Muscle of arm (tissue), 14 donors: ENCODE measurements at places on chromosomes 2 and 18. TPM values are rescaled to one million over a fixed set of nuclear protein-coding genes. Genes with fewer than 3 reads are reported as not detected.
A peak's percentile ranks its signal among the peaks of the same experiment; 100 is the strongest.

DNA sequence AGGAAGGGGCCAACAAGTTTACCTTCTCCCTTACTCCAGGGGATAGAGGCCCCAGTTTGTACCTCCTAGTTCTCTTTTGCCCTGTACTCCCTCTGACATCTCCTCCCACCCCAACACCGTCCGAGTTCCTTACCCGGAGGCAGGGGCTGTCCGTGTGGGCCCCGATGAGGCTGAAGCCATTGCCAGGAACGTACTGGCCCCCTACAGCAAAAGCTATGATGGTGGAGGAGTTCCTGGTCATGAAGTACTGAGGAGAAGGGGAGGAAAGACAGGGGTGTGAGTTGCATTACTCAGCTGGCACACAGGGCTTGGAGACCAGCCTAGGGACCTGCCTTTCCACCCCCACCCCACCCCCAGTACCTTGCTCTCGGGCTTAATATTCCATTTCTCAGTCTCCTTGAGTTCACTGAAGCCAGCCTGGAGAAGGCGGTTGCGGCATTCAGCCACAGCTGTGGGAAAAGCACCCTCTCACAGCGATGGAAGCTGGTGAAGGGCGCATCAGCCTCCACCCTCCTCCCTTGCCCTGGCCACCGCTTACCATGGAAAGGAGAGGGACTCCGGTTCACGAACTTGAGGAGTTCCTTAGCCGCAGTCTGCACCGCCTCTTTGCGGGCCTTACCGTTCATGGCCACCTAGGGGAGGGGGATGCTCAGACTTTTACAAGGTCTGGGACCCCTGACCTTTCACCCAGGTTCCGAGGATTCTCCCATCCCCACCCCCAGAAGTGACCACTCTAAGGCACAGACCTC lies 1.0 kb downstream of the DNPEP start:
- DNase-seq, result no peak

The MALL gene
- polyA plus RNA-seq, result not detected

GRCh38 chr18:49652881-49653724 lies 91.2 kb downstream of the LIPG start:
- no peak for DNase-seq

The GALNT13 gene
- polyA plus RNA-seq, result 0.48 TPM

GRCh38 chr18:69128566-69128965 lies 272.1 kb upstream of the DOK6 start:
- peak; percentile 40 for DNase-seq

DNA sequence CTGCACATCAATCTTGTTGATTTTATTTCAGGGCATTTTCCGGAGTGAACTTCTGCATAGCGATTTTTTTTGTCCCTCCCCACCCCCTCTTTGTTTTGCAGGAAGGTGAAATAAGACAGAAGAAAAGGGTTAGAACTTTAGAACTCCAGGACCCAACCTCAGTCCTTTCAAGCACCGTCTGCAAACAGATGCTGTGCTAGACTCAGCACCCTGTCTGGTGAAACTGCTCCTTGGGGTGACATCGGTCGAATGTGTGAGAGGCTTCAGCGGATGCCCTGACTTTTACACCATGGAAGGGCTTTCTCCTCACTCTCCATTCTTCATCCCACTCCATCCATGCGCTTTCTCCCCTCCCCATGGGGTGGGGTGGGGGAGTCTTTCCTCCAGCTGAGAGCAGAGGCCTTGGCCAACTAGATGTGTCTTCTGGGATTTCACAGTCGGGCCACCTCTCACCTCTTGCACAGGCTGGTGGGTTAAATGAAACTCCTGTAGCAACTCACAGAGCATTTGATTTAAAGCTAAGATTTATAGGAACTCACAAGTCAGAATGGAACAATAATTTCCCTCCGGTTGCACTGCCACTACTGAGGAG lies 43.3 kb upstream of the EDAR start:
- no peak for DNase-seq

The WNT10A gene
- polyA plus RNA-seq, result 0.18 TPM

DNA sequence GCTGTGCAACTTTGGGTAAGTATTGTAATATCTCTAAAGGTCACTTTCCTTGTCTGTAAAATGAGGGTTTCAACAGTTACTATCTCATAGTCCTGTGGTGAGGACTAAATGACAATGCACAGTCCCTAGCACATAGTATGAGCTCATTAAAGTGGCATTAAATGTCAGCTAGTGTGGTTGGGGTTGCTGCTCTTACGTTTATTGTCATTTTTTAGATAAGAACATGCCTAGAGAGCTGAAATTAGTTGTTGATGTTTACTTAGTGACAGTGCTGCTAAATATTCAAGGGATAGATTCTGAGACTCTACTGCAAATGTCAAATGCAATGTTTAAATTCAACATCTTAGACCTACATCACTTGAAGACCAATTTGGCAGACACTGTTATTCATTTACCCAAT lies 356.1 kb upstream of the ETAA1 start:
- DNase-seq, result no peak

GRCh38 chr2:98515250-98515991 lies 70.8 kb downstream of the INPP4A start:
- DNase-seq, result no peak

GRCh38 chr2:73285159-73285739 lies 971 bp upstream of the FBXO41 start:
- no peak for DNase-seq

The UGT1A6 gene
- not detected for polyA plus RNA-seq

DNA sequence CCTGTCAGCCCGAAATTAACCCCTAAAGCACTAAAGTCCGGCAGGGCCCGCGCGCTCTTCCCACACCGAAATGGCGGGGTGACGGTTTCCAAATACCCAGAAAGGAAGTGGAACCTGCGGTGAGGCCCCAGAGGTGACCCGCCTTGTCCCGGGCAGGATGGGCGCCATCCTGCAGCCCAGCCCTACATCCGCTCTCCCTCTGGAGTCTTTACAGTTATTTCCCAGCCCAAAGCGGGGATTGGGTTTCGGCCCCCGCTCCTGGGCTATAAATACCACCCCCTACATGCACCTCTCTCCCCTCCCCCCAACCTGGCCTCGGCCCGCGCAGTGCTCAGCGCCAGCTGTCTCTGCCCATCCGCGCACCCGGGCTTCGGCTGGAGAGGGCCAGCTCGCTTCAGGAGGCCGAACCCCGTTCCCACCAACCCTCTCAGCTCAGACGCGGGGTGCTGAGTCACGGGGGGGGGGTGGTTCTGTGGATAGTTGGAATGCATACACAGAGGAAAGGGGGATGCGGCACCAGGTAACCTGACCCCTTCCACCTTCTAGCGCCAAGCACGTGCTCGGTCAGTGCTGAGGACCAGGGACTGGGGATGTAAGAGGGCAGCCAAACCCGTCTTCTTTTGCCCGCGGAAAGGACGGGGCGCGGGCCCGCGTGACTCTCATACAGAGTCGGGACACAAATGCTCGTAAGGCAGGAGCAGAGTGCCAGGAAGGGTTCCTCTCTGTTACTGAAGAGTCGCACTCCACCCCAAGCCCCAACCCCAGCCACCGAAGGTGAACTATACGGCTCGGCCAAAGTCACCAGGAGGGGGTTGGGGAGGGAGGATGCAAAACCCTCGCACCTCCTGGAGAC lies at the start of gene TUBA4B:
TUBA4B (plus strand) TSS at position 344 of the 853 bp plus-strand sequence; CDS start at position 509, 165 bp downstream.
- DNase-seq, result peak; percentile 22

- no peak for DNase-seq
Observed at GRCh38 chr2:113225263-113226259, 51.8 kb downstream of the PSD4 start.

DNA sequence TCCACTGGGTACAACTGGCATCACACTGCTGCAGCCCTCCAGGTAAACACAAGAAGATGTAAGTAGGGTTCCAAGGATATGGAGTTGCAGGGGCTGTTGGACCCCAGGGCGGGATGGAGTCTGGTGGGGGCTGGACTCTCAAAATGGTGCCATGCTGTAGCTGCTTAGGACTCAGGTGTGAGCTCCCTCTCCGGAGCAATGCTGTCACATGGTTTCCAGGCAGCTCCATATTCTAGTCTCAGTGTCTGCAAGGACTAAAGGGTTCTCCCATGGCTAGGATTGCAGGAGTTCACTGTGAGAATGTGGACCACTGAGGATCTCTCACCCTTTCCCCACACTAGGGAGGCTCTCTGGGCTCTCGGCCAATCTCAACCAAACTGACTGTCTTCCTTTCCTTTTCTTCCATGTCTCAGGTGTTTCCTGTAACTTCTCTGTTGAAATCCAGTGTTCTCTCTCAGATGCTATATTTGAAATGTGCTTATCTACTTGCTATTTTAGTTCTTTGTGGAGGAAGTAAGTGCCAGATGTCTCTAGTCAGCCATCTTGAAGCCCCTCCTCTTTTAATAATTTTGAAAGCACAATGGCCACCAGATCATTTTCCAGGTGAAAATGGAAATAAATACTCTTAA lies 57.6 kb downstream of the CCNT2 start:
- no peak for DNase-seq

DNA sequence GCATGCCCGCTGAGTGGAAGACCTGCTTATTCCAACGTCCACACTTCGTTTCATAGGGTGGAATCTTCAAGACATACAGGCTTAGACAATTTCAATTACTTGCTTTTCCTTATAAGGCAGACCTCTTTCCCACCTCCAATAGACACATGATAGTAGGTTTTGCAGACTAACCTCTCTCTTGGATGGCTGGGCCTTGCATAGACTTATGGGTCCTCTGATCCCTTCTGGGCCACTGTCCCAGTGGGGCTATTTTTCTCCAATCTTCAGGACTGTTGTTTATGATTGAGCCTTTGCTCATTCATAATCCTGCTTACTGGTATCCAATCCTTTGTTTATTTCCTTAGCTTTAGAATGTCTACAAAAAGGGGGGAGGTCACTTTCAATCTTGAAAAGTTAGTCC lies 138.9 kb downstream of the FAM210A start:
- no peak for DNase-seq

The HOXD10 gene
- polyA plus RNA-seq, result not detected

The CHRND gene
- 131 TPM for polyA plus RNA-seq

The REG1B gene
- polyA plus RNA-seq, result not detected

GRCh38 chr2:161316701-161317100 lies 8.5 kb downstream of the PSMD14 start:
- no peak for DNase-seq

The SCN9A gene
- polyA plus RNA-seq, result 6.2 TPM

DNA sequence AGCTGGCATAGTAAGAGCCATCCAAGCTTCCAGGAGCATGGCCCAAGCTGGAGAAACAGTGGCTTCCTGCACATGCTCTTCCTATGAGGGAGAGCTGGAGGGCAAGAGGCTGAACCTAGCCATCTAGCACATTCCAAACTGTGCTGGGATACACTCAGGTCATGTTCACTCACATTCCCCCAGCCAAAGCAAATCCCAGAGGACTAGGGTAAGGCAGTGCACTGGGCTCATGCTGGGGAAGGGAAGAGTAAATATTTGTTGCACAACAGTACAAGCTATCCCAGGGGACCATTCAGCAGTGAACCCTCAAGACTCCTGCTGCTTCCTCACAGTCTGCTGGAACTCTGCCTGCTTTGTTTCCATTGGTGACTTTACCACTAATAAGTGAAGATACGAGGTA lies 20.7 kb upstream of the GYPC start:
- DNase-seq, result no peak

DNA sequence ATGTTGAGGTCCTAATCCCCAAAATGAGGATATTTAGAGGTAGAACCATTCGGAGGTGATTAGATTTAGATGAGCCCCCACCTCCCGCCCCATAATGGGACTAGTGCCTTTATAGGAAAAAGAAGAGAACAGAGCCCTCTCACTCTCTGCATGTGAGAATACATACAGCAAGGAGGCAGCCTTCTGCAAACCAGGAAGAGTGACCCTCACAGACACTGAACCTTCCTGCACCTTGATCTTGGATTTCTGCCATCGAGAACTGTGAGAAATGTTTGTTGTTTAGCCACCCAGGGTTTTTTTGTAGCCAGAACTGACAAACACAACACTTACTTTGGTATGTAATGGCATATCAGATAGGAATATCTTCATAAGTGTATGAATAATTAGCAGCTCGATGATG lies 83.7 kb downstream of the XIRP2 start:
- no peak for DNase-seq

DNA sequence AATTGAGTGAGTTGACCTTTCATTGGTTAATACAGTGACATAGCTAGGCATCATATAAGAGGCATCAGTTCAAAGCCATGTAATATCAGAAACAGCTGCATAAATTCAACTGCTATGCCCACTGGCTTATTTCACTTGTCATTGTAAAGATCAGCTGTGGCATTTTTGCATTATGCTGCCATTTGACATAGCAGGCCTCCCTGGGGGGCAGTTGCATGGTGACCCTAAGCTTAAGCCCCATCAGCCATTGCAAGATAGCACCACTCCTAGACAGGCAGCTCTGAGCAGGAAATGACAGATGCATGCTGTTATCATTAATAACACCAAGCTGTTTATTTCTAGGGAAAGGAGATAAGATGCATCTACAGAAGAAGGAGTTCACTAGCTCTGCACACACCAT lies 233.4 kb upstream of the CNTNAP5 start:
- DNase-seq, result no peak

The KCNS3 gene
- 6.4 TPM for polyA plus RNA-seq

GRCh38 chr2:201854221-201854801 lies 48.0 kb downstream of the CDK15 start:
- DNase-seq, result no peak

The NXPH2 gene
- 11.7 TPM for polyA plus RNA-seq

DNA sequence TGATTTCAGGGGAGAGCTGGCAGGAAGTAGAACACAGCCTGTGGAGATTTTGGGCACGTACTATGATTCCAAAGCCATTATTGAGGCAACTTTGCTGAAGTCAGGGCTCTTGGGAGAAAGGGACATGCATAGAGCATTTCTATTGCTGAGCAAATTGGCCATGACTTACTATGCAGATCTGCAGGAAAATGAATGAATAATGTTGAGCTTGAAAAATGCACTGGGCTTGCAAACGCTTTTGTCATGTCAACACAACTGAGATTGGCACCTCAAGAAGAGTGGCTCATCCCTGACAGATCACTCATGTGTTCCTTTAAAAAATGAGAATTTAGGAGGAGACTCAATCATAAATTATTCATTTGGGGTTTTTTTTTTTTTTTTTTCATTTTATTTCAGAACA lies 230.5 kb downstream of the MBD2 start:
- no peak for DNase-seq

DNA sequence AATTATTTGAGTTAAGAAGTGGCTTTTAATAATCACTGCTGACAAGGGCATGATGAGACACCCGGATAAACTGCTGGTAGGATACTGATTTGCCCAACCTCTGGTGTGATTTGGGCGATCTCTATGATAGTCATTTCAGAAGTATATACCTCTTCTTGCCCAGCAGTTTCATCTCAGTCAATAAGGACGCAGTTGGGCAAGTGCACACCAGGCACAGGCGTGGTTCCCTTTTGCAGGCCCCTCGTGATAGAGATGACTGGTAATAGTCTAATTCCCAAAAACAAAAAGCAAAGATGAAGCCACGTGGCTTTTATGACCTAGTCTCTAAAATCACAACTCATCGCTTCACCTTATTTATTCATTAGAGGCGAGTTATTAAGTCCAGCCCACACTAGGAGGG lies 246.4 kb downstream of the PRKCE start:
- no peak for DNase-seq

DNA sequence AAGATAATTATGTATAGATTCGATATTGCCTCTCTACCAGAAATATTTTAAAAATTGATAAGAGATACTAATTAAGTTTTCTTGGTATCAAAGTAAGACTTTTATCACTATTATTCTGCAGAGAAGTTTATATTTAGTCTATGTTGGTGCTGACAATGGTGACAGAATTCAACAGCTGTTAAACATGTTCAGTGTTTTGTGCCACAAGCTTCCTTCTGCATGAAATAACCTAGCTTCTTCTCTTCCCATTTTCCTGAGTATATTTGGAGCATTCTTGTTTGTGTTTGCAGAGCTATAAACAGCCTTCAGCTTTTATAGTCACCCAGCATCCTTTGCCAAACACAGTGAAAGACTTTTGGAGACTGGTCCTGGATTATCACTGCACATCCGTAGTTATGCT lies 229.2 kb upstream of the RAB12 start:
- DNase-seq, result no peak

- DNase-seq, result no peak
Observed at GRCh38 chr2:241617431-241618154, 19.4 kb downstream of the THAP4 start.
